ENCODE measurements at places on chromosomes 5 and 9. TPM values are rescaled to one million over a fixed set of nuclear protein-coding genes. Genes with fewer than 3 reads are reported as not detected.

ITGA1 gene
- 136 TPM for polyA plus RNA-seq

DNA sequence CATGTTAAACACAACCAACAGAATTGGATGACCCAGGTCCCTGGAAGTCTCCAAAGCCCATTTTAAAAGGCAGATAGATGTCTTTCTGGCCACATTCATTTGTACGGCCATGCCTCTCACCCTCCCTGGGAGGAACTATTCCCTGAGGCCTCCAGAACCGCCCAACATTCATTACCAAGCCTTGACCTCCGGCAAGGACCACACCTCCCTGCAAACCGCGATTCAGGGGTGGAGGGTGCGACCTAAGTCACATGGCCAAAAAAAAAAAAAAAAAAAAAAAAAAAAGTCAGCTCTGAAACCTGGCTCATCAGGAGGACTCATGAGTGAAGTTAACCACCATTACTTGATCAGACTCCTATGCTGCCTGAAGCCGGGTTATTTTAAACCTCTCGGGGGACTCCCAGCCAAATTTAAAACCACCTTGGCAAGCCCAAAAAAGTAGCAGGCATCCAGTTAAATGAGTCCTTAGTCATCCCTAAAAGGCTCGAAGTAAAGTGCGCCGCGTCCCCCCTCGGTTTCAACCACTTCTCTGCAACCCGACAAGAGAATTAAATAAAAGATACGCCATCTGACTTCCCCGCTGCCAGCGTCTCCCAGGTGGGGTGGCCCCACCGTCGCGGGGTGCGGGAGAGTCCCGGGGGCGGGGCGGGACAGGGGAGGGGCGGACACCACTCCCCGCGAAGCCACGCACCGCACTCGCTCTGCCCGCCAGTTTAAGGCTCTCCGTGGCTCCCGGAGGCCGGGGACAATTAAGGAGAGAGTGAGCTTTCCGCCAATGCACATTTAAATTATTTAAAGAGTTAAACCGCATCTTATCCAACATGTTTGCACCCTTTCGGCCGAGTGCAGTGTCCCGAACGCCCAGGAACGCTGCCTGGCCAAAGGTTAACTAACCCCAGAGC lies 2.3 kb downstream of the KLF9 start:
- DNase-seq = no peak

GRCh38 chr5:68953231-68953874 lies 140.5 kb upstream of the SLC30A5 start:
- no peak for DNase-seq

NME5 gene
- polyA plus RNA-seq = 0.43 TPM

RASGRF2 gene
- 19.5 TPM for polyA plus RNA-seq

SH3PXD2B gene
- 39.1 TPM for polyA plus RNA-seq

DNA sequence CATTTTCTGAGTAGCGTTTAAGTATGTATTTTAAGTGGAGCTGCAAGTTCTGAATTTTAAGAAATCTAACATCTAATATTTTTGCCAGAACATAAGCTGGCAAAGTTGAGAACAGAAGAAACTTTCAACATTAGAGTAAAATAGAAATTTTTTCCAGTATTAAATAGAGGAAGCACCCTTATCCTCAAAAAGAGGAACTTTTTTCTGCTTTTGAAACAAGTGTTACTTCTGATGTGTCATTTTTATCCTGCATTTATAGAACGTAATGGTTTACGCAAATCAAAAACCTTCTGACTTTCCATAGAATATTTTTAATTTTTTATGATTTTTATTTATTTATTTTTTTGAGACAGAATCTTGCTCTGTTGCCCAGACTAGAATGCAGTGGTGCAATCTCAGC lies 21.8 kb downstream of the ZBED3 start:
- no peak for DNase-seq

- DNase-seq = no peak
Measured at GRCh38 chr5:6734781-6735180, 21.5 kb downstream of the TENT4A start.

PCDHGB4 gene
- polyA plus RNA-seq = 10.9 TPM

HMCN2 gene
- polyA plus RNA-seq = under 0.01 TPM

DNA sequence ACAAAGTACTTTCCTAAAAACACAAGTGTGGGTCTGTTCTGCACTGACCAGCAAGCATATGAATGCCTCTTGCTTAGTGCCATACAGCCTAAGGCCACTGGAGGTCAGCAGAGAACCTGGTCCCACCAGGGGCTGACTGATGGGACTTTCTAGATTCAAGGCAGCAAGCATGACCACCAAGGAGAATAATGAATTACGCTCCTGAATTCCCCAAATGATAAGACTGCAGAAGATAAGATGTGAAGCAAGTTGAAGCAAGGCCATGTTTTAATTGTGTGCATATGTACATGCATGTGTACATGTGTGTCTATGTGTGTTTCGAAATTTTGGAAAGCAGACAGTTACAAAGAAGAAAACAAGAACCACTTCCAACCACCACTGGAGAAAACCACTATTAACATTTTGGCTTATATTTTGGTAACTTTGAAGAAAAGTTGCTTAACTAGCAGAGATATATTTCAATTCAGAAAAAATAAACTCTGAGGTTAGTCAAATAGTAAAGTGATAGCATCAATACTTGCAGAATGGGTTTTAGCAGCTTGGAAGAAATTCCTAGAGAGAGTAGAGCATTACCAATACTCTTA lies 70.5 kb downstream of the ERP44 start:
- DNase-seq = peak; percentile 49

SEC24A gene
- 35.9 TPM for polyA plus RNA-seq

DNA sequence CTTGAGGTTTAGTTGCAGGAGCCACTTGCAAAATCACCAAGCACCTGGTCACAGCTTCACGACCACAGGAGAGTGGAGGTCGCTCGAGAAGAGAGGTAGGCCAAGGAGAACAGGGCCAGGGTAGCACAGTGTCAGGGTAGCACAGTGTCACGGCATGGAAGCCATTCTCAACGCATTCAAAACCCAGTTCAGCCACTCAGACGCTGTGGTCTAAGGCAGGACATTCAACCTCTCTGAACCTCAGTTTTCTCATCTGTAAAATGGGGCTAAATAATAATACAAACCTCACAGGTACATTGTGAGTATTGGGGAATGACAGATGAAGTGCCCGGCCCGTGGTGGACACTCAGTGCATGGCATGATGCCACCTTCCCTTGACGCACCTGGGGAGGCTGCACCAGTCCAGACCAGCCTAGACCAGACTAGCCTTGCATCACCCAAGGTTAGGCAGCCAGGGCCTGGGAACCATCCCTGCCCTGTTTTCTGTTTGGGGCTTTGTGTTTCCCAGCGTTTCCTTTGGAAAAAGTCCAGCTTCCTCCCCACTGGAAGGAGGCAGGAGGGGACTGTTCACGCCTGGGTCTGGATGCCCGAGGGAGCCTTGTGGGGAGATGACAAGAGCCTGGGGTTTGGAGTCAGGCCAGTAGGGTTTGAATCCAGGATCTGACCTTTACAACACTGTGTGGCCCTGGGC lies 7.8 kb upstream of the LMX1B start:
- no peak for DNase-seq

- DNase-seq = no peak
Measured at GRCh38 chr9:101931756-101932155, 193.3 kb upstream of the GRIN3A start.

FRMPD1 gene
- polyA plus RNA-seq = not detected

DNA sequence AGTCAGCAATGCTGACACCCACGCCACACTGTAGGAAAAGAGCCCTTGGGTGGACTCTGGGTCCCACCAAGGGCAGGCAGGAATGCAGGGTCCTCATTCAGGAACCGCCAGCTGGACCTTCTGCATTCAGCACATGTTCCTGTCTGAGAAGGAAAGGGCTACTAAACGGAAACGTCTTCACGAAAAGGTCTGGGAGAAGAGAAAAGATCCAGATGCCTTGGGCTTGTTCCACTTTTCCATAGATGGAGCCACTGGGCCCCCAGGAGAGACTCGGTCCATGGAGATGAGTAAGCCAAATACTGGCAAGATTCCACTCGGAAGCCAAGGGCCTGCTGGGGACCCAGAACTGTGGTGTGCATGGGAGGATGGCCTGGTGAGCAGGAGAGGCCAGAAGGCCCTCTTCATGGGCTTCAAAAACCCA lies 38.4 kb downstream of the LHFPL2 start:
- DNase-seq = no peak

- DNase-seq = no peak
Measured at GRCh38 chr9:32172256-32172655, 212.2 kb upstream of the ACO1 start.

SOWAHA gene
- 0.05 TPM for polyA plus RNA-seq

GRCh38 chr9:108347463-108348188 lies 508.2 kb downstream of the ACTL7B start:
- DNase-seq = no peak

FAM78A gene
- 0.26 TPM for polyA plus RNA-seq

DNA sequence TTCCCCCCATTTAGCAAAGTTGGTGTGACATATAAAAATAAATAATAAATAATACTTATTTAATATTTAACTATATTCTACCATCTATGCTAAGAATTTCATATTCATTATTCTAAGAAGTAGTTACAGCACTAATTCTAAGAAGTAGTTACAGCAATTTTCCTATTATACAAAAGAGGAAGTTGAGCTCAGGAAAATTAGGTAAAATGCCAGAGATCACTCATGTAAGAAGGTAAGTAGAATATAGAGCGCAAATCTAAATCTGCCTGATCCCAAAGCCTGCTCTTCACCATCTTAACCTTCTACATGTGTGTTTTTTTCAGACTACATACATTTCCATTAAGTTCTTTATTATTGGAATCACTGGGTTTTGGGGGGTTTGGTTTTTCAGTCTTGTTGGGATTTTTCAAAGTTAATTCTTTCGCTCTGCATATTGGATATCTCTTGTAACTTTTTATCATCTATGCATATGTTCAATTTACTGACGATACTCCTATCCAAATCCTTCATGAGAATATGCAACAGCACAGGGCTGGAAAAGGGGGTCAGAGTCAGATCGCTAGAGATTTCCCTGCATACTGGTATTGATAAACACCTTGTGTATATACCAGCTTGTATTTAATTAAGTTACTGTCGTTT lies 852.1 kb downstream of the MAT2B start:
- no peak for DNase-seq

ANXA2R gene
- polyA plus RNA-seq = 3.7 TPM

GRCh38 chr5:137836298-137836697 lies 31.4 kb upstream of the MYOT start:
- DNase-seq = no peak

DNA sequence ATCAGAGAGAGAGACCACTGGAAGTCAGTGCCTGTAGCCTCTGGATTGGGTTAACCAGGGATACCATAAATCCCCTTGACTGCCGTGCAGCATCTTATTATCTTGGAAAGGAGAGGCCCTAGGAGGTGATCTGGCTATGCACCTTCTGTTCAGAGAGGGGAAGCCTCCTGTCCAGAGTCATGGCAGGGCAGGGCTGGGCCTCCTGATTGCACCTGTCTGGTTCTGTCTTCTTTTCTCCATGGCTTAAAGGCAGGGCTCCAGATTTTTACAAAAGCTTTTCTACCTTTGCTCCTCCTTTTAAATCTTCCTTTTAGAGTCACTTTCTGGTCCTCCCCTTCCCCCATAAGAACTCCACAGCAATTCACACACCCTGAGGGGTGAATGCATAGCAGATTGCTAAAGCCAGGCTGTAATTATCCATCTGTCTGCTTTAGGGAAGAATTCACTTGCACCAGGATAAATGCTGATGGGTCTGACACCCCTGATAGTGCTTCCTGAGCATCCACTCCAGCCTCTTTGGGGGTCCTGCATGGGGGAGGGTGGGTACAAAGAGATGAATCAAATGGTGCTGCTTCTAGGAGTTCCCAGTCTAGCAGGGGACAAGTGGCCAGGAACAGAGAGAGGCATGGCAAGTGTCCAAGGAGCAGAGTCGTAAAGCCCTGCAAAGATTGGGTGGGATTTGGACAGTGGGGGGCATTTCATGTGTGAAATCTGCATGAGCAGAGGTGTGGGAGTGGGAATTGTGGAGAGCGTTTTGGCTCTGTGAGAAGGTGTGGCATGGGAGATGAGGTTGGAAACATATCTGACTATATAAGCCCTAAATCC lies 141.3 kb upstream of the ALDH1B1 start:
- DNase-seq = no peak

GRCh38 chr5:61943713-61944112 lies 362.3 kb upstream of the KIF2A start:
- DNase-seq = no peak

FCN1 gene
- not detected for polyA plus RNA-seq

GRCh38 chr5:127838661-127839060 lies 135.5 kb downstream of the CCDC192 start:
- no peak for DNase-seq

DNA sequence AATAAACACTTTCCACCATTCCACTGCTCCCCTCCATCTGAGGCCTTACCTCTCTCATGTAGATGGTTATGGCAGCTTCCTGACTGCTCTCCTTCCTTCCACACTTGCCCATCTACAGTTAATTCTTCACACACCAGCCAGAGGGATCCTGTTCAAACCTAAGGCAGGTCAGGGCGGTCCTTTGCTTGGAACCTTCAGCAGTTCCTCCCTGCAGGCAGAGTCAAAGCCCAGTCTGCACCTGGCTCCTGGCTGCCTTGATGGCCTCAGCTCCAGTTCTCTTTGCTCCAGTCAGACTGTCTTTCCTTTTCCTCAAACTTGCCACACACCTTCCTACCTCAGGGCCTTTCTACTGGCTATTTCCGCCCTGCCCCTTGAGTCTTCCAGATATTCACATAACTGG lies 30.2 kb upstream of the NR3C1 start:
- DNase-seq = no peak

DNA sequence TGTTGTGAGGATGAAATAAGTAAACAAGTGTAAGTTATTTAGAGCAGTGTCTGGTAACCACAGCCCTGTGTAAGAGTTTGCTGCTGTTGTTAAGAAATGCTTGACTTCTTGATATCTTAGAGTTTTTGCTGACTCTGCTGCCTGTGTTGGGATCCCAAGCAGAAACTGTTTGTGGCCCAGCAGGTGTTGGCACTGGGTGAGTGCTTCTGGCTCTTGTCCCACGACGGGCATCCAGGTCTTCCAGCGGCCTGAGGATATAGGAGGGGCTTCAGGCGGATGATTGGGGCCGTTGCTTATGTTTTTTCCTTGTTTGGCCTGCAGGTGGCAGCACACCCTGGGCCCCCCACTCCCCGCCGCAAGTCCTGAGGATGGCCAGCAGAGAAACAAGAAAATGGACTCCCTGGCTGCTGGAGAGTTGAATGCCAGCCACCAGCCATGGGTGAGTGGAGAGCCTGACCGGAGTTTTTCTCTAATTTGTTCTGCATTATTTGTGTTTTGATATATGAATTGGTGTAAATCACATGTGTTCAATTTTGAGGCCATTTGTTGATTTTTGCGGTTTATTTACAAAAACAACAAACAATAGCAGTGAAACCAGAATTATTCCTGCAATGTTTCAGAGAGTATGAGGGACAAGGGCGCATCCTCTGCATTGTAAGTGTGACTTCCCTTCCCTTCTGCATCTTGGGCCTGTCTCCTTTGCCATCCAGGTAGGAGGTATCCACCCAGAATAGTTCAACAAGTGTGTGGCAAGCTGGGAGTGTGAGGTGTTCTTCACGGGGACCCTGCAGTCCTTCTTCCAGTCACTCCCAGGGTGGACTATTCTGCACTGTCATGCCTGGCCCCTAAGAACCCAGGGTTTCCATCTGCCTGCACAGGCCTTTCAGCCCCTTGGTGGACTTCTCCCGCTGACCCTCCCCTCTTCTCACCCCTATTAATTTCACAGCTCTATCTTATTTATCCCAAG lies 50.3 kb downstream of the SLC22A5 start:
- peak; percentile 55 for DNase-seq

All from AG04450 (cell line).